LoVo (cell line): ENCODE measurements at places on chromosomes 13 and 19.

- DNase-seq = no peak
These were observed 2711.5 kb upstream of the PCDH20 start for GRCh38 chr13:64127192-64127591.

GRCh38 chr13:76621705-76622104 lies 264.5 kb downstream of the KCTD12 start:
- no peak for DNase-seq

- no peak for DNase-seq
These were observed 9.3 kb upstream of the CPAMD8 start for GRCh38 chr19:17035842-17036424.

- DNase-seq = no peak
These were observed 7.1 kb downstream of the ZNF20 start for GRCh38 chr19:12133069-12133468.

GRCh38 chr13:79491715-79492114 lies 10.8 kb downstream of the NDFIP2 start:
- peak; percentile 44 for DNase-seq

- no peak for DNase-seq
These were observed 190.8 kb downstream of the MAB21L1 start for GRCh38 chr13:35285677-35286076.

DNA sequence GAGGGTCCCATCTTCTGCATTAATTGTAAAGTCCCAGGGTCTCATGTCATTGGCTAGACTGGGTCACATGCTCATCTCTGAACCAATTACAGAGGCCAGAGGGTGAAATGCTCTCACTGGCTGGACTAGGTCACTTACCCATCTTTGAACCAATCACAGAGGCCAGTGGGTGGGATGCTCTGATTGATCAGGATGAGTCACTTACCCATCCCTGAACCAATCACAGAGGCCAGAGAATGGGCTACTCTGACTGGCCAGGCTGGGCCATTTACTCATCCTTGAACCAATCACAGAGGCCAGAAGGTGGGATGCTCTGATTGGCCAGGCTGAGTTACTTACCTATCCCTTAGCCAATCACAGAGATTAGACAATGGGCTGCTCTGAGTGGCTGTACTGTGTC lies 5.3 kb downstream of the MISP start:
- no peak for DNase-seq

DNA sequence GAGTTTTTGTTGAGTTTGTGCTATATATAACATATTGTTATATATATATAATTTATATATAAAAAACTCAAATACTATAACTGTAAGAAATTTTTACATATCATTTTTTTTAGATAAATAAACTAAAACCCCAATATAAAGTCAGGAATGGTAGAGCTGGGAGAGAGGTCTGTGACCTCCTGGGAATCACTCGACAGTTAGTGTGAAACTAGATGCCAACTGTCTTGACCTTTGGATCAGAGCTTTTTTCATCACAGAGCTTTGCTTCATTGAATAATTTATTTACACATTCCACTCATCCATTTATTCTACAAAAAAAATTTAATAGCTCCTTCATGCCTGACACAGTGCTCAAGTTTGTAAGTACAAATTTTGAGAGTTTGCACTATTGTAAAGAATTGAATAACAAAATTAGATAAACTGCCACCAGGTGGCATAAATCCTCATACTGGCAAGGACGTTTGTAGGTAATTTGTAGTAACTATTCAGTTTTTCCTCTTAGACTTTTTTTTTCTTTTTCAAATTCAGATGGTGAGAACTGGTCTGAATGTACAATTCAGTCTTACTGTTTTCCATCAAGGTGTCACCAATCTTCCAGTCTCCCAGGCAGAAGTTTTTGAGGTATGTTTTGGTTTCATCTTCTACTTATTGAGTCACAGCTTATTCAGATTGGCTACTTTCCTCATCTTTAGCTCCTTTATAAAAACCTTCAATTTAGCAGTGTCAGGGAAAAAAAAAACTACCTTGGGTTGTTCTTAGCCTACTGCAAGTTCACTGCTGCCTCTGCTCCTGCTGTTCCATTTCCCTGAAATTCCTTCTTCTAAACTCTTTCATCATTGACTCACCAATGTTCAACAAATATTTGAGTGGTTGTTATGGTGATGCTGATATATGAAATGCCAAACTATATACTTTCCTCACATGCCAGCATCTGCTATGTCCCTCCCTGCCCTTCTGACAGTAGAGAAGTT lies 28.7 kb downstream of the LACC1 start:
- DNase-seq = peak; percentile 41

GRCh38 chr19:2087621-2088100 lies 8.5 kb downstream of the MOB3A start:
- no peak for DNase-seq

DNA sequence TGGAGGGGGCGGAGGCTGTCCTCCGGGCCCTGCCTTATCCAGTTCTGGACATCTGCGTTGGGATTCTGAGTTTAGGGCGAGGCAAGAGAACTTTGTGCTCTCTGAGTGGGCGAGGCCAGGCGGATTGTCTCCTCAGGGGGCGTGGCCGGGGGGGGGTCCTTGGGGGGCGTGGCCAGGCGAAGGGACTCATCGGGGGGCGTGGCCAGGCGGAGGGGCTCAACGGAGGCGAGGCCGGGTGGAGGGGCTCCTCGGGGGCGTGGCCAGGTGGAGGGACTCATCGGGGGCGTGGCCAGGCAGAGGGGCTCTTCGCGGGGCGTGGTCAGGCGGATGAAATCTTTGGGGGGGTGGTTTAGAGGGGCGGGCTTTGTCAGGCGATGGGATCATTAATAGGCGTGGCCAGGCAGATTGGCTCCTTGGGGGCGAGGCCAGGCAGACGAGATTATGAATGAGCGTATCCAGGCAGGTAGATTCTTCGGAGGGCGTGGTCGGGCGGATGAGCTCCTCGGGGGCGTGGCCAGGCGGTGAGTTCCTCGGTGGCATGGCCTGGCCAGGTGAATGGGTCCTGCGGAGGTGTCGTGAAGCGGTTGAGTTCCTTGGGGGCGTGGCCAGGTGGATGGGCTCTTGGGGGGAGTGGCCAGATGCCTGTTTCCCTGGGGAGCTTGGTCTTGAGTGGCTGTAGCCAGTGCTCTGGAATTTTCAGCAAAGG lies 10.3 kb upstream of the CACNG7 start:
- no peak for DNase-seq

DNA sequence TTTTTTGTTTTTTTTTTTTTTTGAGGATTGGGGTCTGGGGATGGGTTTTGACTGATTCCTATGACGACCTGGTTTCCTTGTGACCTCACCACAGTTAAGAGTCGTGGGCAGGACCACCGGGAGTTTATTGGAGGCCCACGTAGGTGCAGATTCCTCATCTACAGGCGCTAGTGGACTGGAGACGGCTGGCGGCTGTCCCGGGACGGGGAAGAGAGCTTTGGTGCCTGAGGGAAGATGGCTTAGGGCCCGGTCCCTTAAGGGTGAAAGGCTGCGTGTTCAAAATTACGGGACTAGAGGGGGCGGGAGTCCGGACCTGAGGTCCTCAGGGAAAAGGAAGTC lies 682 bp upstream of the TEAD2 start:
- no peak for DNase-seq

- DNase-seq = no peak
These were observed 40.3 kb downstream of the LYL1 start for GRCh38 chr19:13062317-13062716.

DNA sequence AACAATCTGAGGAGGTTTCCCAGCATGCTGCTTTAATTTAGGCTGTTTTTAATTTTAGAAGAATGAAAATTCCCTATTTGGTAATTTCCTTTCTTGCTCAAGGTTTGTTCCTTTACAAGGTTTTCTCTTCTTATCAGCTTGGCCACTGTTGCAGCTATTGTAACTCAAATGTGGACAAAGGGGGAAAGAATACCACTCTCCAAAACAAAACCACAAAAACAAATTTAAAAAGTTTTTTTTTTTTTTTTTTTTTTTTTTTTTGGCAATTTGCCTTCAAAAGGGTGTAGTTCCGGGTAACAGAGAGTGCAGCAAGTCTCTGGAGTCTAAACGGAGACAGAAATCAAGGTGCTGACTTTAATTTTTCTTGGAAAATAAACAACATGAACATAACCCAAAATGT lies 306.4 kb upstream of the ARGLU1 start:
- DNase-seq = no peak

- DNase-seq = no peak
These were observed 11.7 kb downstream of the RFX2 start for GRCh38 chr19:6098574-6098973.
